Activated CD4-positive, alpha-beta T cell treated with anti-CD3 and anti-CD28 coated beads, Interleukin-2, amount 50 U/mL, for 24 hours (primary cell): ENCODE measurements at places on chromosomes 13 and 19.
A peak's percentile ranks its signal among the peaks of the same experiment; 100 is the strongest.

- DNase-seq: no peak
Observed at GRCh38 chr13:106159295-106160195, 375.9 kb downstream of the EFNB2 start.

DNA sequence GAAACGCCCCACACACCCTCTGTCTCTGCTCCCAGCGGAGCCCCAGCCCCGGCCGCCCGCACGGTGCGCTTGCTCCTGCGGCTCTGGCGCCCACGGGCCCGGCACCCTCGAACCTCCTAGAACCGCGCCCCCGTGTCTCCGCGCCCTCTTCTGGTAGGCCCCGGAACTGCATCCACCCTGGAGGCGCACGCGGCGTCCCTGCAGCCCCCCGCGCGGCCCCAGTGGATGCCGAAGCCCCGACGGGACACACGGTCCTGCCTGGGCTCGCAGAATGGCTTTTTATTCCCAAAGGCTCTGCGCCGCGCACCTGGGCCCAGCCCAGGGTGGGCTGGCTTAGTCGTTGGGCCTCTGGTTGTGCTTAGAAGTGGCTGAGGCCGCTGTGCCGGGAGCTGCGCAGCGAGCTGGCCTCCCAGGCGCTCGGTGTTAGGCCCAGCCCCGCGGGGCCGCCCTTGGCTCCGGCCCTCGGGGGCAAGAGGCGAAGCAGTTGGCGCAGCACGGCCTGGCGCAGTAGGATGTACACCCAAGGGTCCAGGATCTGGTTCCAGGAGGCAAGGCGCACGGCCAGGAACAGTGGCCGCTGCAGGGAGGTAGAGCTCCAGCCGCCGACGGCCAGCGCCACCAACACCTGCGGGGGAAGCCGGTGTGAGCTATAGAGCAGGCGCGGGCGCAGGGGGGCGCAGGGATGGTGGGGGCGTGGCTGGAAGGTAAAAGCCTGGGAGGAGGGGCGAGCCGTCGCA, 2.8 kb downstream of the PTGER1 start:
- DNase-seq: peak; percentile 85

DNA sequence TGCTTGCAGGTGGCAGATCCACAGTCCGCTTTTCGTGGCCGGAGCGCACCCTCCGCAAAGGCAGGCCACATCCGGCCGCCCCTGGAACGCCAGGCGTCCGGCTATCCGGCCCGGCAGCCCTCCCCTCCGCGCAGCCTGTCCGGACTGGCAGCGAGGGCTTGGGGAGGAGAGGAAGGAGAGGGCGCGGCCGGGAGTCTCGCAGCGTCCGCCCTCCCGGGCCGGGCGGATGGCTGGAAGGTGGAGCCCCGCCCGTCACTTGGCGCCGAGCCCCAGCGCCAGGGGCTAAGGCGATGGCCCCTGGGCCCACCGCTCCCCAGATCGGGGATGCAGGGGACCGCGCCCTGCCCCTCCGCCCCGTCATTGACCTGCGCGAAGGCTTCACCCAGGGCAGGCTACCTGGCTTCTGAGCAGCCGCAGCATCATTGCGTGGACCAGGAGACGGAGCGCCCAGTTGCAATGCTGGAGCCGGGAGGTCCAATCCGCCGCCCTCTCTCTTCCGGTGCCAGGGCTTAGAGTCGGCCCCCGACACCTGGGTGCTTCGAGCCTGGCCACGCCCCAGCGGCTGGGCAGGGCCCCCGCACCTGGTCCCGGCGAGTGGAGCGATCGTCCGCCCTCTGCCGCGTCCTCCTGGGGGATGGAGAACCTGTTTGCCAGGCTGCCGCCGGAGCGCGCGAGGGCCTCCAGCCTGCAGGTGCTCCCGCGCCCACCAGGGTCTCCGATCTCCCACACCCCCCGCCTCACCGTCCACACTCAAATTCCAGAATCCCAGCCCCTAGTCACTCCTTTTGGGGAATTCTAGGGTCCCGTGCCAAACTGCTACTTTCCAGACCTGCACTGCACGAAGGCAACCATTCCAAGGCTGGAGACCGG, at the start of gene FUT1:
Gene FUT1 (minus strand): TSS at position 146 of the 870 bp plus-strand sequence. CDS start 1,360 bp downstream, outside the sequence.
- no peak for DNase-seq

- no peak for DNase-seq
Observed at GRCh38 chr19:6263735-6264444, 15.9 kb downstream of the MLLT1 start.

DNA sequence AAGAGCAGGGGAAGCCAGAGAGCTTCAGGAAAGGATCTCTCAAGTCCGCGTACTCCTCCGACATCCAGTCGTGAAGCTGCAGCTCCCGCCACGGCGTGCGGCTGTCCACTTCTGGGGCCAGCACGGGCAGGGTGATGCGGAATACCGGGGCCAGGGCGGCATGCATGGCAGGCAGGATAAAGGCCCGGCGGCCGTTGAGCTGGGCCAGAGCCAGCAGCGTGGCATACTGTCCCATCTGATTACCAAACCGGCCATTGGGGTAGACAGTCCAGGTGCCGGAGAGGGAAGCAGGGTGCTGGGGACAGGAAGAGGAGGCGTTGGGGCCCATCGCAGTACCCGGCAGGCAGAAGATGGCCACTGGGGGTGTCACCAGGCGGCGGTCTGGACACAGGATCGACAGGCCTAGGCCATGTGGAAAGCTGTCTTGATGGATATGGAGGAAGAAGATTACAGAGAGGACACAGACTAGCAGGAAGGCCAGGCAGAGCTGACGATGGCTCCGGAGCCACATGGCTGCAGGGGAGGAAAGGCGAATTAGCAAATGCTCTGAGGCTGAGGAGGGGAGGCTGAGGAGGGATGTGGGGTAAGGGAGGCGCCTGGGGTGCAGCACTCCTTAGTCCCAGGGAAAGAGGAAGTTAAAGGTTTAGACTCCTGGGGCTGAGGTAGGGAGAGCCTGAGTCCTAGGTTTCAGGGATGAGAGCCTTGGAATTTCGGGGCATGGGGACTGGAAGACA, 1.5 kb downstream of the FUT1 start:
- DNase-seq: no peak

DNA sequence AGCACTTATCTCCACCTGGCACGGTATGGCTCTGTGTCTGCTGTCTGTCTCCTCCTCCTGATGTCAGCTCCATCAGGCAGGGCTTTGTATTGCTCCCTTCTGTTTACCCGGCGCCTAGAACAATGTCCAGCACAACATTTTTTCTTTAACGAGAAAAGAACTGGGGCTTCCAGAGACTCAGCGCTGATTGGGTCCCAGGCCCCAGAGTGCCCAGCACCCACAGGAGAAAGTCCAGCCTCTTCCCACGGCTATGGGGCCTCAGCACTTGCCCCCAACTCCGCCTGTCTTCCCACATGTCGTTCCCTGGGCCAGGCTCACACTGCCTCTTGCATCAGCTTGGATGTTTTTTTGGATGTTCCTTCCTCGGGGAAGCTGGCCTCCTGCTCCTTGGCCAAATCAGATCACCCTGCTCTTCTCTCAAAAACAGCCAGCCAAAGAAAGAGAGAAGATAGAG, 6.9 kb downstream of the MYPOP start:
- no peak for DNase-seq

DNA sequence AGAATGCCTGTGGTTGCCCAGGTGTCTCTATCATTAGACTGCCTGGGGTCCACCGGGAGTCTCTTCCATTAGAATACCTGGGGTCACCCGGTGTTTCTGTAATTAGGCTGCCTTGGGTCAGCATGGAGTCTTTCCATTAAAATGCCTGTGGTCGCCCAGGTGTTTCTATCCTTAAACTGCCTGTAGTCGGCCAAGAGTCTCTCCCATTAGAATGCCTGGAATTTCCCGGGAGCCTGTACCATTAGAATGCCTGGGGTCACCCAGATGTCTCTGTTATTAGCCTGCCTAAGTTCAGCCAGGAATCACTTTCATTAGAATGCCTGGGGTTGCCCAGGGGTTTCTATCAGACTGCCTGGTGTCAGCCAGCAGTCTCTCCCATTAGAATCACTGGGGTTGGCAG, 1492.8 kb downstream of the UQCRFS1 start:
- no peak for DNase-seq

- no peak for DNase-seq
Observed at GRCh38 chr13:21010621-21011020, 50.8 kb downstream of the LATS2 start.

GRCh38 chr13:50094615-50095293, 79.5 kb downstream of the KCNRG start:
- no peak for DNase-seq

DNA sequence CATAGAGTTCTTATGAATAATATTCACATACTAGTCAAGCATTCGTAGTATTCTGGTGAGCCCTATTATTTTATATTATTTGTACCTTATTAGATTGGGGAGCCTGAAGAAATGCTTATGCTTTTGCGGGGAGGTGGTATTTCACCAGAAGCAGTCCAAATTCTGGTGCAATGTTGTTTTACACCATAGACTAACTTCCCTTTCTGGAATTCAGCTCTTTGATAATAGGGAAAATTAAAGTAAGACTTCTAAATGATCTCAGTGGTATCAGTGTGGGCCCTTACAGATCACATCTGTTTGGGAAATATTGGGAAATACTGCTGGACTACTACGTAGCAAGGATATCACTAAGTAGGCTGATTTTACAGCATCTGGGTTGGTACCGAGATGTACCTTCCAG, 34.2 kb downstream of the KCTD12 start:
- DNase-seq: no peak

DNA sequence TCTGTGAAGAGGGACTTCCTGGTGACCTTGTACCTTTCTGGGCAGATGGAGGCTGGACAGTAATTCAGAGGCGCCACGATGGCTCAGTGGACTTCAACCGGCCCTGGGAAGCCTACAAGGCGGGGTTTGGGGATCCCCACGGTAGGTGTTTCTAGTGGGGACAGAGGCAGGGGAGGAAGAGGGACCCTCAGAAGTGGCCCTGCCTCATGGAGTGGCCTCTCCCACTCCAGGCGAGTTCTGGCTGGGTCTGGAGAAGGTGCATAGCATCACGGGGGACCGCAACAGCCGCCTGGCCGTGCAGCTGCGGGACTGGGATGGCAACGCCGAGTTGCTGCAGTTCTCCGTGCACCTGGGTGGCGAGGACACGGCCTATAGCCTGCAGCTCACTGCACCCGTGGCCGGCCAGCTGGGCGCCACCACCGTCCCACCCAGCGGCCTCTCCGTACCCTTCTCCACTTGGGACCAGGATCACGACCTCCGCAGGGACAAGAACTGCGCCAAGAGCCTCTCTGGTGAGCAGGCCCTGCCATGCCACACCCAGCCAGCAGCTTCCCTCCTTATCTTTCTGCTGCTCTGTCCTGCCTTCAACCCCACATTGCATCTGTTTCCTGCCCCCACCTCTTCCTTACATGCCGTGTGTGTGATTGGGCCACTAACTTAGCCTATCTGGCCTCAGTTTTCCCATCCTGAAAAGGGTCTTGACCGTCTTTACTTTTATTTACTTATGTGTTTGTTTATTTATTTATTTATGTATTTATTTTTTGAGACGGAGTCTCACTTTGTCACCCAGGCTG, 7.3 kb downstream of the ANGPTL4 start:
- no peak for DNase-seq

DNA sequence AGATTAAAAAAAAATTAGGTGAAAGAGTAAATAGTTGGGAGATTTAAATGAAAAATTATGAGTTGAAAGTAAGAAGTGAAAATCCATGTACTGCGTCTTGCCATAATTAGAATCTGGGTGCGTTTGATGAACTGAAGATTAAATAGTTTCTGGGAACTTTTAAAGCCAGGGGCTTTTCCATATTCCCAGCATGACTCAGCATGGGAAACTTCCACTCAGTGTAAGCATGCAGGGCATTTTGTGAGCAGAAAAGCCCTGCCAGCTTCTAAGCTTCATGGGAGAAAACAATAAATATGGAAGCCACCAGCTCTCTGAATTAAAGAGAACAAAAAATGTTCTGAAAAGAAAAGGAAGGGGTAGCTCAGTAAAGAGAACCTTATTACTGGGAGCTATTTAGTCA, 62.0 kb upstream of the EDNRB start:
- DNase-seq: no peak

GRCh38 chr19:41933693-41934426, 5.6 kb upstream of the ERFL start:
- no peak for DNase-seq

DNA sequence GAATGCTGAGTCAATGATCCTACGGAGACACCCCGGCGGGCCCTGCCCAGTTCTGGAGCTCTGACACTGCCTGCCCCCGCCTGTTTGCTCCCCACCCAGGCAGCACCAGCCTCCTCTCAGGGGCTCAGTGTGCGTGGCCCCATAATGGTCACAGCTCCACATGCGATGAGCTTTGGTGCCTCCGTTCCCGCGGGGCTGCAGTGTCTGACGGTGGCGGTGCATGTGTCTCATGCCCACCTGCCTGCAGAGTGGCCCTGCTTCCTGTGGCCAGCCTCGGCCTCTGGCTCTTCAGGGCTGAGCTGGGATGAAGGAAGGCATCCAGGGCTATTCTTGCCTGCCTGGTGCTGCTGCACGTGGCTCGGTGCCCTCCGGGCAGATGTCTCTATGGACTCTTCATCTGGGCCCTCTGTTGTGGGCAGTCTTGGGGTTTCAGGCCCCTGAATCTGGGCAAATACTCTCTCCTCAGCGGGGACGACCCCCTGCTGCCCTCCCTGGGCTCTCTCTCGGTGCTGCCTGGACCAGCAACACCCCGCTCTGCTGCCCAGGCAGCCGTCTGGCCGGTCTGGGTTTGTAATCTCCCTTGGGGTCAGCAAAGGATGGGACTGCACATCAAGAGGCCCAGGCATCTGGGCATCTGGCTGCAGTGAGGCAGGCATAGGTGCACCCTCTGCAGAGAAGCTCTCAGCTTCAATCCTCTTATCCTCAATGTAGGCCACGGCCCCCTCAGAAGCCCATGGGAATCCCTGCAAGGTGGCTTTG, 19.3 kb upstream of the TMEM255B start:
- no peak for DNase-seq

GRCh38 chr19:49155005-49155819, at the start of gene HRC:
Gene HRC (minus strand): TSS chr19:49155396. CDS start chr19:49155237, 159 bp downstream.
- DNase-seq: no peak

- no peak for DNase-seq
Observed at GRCh38 chr13:96687191-96687590, 307.1 kb downstream of the OXGR1 start.

GRCh38 chr13:23418776-23419683, 14.5 kb downstream of the SACS start:
- DNase-seq: no peak

- no peak for DNase-seq
Observed at GRCh38 chr19:54573330-54573872, at the start of gene LILRA2. Gene LILRA2 (plus strand): TSS chr19:54573790. CDS start chr19:54573879, 89 bp downstream.

DNA sequence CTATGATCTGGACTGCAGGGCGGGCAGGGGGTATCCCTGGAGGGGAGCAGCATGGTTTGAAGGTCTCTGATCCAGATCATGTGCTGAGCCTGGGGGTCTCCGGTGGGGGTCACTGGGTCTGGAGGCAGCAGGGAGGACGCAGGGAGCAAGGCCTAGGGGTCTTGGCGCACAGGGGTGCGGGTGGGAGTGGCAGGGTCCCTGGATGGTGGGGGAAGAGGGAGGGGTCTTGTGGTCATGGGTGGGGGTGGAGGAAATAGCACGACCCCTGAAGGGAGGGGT, 1.9 kb downstream of the BTBD2 start:
- DNase-seq: no peak

GRCh38 chr19:19460761-19461265, 54.5 kb downstream of the TSSK6 start:
- DNase-seq: no peak

- DNase-seq: no peak
Observed at GRCh38 chr19:19526581-19527370, 1.9 kb upstream of the YJEFN3 start.
